ENCODE measurements at places on chromosomes 7 and 10.
A peak's percentile ranks its signal among the peaks of the same experiment; 100 is the strongest.

DNA sequence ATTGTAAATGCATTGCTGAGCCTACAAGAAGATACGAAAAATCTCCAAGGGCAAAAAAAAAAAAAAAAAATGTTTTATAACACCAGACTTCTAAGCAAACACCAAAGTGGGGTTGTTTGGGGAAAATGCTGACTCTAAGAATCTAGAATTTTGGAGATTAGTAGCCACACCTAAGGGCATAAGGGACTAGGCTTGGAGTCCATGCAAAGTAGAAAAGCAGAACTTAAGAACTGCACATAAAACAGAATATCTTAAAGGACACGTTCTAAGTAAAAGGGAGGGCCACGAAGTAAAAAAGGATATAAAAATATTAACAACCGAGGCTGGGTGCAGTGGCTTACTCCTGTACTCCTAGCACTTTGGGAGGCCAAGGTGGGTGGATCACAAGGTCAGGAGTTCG, 269.8 kb upstream of the AUTS2 start:
- no peak for DNase-seq

GRCh38 chr7:13852281-13852968, 137.0 kb downstream of the ETV1 start:
- DNase-seq = no peak

- no peak for DNase-seq
Observed at GRCh38 chr10:125064681-125065492, 95.5 kb downstream of the CTBP2 start.

DNA sequence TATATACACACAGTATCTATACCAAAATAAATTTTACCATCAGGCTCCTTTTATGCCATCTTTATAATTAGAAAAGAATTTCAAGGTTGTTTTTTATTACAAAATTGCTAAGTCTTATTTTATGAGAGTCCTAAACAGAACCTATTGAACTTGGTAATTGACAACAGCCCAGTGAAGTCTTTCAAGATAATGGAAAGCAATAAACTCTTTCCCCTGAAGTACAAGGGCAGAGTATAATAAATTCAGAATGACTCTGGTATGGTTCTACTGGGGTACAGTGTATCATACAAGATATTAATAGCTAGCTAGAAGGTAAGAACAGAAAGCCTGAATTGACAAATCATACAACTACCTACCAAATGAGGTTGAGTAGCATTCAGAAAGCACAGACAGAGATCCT, 26.2 kb upstream of the CUBN start:
- DNase-seq = no peak

DNA sequence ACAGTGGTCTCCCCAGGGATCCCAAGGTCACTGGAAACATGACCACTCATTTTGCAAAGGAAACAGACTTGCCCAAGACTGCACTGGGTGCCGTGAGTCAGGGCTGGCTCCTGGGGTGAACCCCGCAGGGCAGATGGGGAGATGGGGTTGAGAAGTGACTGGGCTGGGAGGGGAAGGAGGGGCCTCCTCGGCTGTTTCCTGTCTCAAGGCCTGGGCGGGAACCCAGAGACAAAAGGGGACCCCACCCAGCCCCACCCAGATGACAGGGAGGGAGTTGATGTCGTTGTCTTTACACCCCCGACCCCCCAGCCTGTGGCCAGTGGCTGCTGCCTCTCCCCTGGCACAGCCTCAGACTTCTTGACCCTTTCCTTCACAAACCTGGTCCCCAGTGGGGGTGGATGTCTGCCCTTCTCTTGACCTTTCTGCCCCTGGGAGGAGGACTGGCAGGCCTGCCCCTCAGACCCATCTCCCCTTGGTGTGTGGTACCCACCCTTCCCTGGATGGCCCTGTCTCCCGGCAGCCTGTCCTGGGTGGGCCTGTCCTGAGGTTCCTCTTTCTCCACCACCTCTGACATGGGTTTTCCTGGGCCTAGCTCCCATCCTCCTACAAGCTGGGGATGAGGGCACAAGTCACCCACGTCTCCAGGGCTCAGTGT, 1.4 kb downstream of the MYO1G start:
- no peak for DNase-seq

DNA sequence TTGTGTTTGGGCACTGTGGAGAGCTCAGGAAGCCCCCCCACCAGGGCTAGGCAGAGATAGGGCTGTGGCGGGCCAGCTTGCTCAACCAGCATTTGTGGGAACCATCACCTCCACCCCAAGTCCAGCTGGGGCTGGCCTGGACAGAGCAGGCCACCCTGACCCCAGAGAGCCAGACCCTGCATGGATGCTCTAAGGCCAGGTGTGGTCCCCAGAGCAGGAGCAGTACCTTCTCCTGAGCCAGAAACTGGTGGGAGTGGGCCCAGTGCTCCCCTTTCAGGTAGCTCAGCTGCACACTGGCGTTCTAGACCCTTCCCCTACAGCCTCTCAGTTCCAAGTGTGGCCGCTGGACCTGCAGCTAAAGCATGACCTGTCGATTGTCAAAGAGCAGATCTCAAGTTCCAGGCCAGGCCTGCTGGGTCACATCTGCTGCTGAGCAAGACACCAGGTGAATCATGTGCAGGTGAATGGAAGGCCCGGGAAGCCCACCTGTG, 57.2 kb downstream of the RASGEF1A start:
- no peak for DNase-seq

DNA sequence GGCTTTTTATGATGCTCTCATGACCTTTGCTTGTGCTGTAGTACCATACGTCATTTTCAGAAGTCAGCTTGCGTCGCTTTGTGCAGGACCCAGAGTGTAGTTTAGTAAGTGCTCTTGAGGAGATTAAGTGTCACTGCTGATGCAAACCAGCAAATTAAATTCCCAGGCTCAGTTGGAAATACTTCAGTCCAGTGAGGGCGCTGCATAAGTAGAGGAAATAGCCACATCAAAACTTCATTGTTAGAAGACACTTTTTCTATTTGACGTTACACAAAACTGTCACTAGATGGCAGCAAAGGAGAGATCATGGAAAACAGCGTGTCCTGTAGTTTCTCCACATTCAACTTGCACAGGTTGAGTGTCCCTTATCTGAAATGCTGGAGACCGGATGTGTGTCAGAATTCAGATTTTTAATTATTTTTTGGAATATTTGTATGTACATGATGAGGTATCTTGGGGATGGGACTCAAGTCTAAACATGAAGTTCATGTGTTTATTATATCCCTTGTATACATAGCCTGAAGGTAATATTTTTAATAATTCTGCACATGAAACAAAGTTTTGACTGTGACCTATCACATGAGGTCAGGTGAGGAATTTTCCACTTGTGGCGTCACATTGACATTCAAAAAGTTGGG, 7.9 kb downstream of the ZNF22 start:
- DNase-seq = peak; percentile 51

GRCh38 chr7:115218076-115218475, 296.2 kb downstream of the MDFIC start:
- DNase-seq = no peak

DNA sequence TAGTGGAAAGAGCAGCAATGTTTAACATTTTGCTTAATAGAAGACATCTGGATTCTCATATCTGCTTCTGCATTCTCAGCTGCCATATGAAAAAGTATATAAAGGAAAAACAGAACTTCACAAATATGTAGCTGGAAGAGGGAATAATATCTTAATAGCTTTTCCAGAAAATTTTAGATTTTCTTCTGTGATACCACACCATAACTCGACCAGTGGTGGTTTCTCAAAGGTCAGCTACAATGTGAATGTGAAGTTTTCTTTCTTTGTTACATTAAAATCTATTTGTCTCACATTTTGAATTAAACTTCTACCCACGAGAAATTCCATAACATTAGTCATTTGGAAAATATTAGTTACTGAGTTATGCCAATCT, 339.8 kb downstream of the PARD3 start:
- no peak for DNase-seq

DNA sequence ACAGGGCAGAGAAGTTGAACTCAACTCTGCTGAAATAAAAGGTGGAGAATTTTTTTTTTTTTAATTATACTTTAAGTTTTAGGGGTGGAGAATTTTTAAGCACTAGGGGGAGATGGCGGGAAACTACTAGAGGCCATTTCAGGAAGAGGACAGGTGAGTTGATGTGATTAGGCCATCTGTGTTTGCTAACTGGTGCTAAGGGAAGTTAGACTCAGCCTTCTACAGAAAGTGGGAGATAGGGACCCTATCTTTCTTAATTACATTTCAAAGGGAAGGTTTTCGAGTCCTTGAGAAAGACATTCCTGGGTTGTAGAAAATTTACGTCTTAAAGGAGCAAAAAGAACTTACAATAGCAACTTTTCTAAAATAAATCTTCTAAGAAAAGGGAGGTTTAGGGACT, 124.8 kb downstream of the LHFPL3 start:
- DNase-seq = no peak

DNA sequence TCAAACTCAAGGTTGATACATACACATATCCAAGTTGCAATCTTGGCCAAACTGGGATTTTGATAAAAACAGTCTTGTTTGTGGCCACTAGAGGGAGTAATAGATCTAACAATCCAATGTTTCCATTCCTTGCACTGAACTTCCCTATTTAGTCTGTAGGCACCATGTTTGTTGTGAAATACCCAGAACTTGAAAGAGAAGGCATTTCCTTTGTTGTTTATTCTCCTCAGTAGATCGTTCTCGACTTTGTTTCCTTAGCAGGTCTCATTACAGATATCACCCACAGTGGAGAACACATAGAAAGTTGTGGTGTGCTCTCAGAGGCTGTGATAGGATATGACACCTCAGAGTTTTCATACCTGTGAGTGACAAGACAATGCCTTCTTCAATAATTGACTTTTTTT, 70.3 kb upstream of the MXI1 start:
- peak; percentile 34 for DNase-seq

DNA sequence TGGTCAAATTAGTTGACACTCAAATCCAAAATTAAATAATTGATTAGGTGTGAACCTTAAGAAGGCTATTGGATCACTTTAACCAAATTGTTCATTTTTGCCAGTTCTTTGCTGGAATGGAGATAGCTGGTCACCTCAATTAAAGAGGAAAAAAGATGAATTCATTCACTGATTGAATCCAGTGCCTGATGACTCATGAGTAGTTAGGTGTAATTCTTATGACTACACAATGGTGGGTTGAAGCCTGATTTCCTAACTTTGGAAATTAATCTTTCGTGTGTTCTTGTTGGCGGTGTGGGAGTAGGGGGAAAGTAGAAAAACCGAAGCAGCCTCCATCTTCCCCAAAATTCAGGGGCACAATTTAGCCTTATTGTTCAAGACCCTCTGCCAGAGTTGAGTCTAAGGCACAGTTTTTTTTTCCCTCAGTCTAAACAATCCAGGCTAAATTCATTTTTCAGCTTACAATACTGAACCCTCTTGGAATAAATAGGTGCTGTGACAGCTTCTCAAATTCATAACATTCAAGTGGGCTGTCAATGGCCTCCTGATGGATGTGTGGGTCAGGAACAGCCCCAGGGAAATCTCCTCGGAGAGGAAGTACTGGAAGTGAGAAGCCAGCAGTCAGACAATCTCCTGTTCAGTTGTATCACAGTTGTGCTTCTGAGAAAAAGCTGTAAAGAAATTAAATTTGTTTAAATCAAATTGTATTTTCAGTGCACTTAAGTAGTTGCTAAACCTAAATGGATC, 356.6 kb downstream of the BBS9 start:
- DNase-seq = no peak

- no peak for DNase-seq
Observed at GRCh38 chr10:86830043-86830591, 73.7 kb downstream of the BMPR1A start.

GRCh38 chr10:31133792-31134310, 102.2 kb upstream of the ZNF438 start:
- peak; percentile 69 for DNase-seq

GRCh38 chr7:96989241-96989858, 16.0 kb upstream of the DLX6 start:
- no peak for DNase-seq

DNA sequence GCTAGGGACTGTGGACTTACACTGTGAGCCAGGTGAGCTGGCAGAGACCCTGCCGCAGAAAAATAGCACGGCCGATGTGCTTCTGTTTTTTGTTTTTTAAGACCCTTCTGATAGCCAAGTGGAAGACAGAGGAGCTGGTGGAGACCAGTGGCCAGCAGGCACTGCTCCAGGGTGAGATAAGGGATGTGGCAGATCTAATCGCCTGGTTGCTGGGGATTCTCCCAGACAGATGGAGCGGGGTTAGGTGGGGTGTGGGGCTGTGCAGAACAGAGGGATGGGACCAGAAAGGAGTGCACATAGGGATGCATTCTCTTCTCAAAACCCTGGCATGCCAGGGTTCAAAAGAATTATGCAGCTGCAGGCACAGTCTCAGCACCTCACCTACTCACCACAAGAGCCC, 82.2 kb downstream of the VOPP1 start:
- no peak for DNase-seq

GRCh38 chr7:50589364-50589763, 24.2 kb upstream of the DDC start:
- DNase-seq = no peak

- DNase-seq = no peak
Observed at GRCh38 chr7:45036796-45037195, 36.8 kb downstream of the CCM2 start.

GRCh38 chr10:100021322-100021721, 11.6 kb upstream of the DNMBP start:
- no peak for DNase-seq

- no peak for DNase-seq
Observed at GRCh38 chr7:66070222-66070621, 5.4 kb upstream of the ASL start.

DNA sequence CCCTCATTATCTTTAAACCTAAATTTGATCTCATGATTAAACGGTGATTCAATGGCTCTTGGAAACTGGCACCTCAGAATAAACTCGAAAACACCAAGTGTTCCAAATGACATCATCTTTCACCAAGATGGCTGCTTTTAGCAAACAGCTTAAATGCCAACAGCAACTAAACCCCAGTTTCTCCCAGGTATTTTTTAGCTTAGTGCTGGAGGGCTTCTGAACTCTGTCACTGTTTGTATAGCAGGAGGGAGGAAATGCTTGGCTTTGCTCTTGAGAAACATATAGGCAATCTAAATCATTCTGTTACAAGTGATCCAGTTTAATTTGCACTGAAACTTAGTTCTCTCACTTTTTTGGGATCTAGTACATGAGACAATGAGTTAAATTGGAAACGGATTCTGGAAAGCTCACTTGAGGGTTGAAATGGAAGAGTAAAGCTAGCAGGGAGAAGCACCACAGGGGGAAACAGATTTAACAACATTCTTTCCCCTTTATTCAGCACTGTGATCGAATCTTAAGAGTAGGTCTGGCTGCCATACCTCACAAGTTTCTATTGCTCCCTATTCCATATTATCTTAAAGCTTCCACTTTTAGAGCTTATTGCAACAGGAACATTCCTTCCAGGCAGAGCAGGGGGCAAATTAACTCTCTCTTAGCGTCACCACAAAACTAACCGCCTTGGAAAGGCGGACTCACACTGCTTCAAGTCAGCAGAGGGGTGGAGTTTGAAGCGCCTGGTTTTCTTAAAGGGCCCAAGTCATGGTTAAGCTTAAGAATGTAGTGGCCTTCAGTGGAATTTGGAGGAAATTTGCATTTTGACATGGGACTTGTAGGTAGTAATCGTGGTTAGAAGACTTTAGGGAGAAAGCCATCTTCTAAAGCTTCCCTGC, 1.8 kb upstream of the CCDC6 start:
- DNase-seq = peak; percentile 11

GRCh38 chr10:116542007-116542677, 3.6 kb upstream of the PNLIP start:
- no peak for DNase-seq

Measured in NCI-H2081 (cell line).